ENCODE measurements at places on chromosomes 5 and 9.

GRCh38 chr5:42500003-42500599 is 76.9 kb downstream of the GHR start:
- DNase-seq = no peak

- no peak for DNase-seq
Observed at GRCh38 chr5:74441616-74442015, 198.9 kb downstream of the ENC1 start.

DNA sequence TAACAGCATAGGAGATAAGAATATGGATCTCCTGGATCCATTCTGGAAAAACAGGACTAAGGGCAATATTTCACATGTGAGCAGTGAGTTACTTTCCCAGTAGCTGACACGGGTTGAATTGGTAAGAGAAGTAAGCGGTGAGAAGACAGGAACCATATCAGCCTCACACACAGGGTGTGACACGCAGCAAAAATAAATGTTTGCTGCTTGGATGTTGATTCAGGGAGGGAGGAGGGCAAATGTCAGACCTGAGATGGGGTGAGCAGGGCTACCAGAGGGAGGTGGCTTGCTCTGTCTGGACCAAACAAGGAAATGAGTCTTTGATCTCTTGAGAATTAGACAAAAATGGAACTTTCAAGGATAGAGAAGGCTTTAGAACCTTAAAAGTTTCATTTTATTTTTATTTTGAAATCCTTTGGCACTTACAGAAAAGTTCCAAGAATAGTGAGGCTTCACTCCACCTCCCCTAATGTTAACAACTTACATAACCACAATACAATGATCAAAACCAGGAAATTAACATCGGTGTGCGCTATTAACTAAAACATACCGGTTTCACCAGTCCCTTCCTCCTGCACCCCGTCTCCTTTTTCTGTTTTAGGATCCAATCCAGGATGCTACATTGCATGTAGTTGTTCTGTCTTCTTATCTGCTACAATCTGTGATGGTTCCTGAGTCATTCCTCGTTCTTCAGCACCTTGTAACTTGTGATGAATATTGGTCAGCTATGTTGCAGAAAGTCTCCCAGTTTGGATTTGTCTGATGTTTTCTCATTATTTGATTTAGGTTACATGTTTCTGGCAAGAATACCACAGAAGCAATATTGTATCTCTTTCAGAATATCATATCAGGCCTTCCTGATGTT is 20.5 kb upstream of the ARHGEF28 start:
- DNase-seq = no peak

DNA sequence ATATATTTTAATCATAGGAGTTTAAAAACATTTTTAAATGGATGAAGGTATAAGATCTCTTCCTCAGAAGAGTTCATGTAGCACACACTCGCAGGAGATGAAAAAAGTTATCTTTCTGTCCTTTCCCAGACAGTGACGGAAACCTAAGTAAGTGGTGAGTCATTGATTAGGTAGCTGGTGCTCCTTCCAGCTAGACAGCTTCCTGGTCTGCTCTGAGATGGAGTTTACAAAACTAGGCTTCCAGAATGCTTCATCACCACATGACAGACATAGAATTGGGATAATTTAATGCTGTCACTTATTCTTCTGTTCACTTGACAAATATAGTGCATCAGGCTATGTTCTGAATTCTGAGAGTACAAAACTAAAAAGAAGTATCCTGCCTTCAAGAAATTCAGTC is 2393.0 kb upstream of the C9orf72 start:
- peak; percentile 42 for DNase-seq
